Lung microvascular endothelial cell (primary cell): ENCODE measurements at places on chromosomes 5 and 9. TPM values are rescaled to one million over a fixed set of nuclear protein-coding genes. Genes with fewer than 3 reads are reported as not detected.

The OBP2B gene
- total RNA-seq, result not detected in 2 replicates

- no peak for DNase-seq
These were observed 319.5 kb downstream of the ARHGEF28 start for GRCh38 chr5:73945505-73945904.

DNA sequence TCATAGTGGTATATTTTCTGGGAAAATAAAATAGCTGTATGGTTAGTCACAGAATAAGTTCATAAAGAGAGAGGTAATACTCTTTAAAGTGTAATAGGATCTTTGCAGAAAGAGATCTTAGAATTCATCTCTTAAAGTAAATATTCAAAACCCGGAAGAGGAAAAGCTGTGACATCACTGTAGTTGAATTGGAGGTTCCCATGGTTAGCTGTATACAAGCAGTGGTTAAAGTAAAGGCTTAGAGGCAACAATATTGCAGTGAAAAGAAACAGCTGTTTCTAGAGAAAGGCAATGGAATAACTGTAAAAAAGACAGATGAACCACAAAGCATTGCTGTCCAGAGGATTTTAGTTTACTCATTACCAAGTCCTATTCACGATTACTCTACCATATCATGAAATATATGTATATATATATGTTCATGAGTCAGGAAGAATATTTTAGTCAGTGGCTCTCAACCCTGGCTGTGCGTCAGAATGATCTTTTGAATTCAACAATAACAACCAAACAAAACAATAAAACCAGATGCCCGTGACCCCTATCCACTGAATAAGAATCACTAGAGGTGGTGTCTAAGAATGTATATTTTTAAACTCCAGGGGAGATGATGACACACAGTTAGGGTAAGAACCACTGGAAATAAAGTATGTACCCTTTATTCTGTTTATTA lies 4.7 kb downstream of the ERCC6L2 start:
- peak; percentile 82 for DNase-seq

The PHF24 gene
- total RNA-seq, result not detected in 2 replicates

GRCh38 chr5:178632285-178632684 lies 5.4 kb upstream of the CLK4 start:
- no peak for DNase-seq

GRCh38 chr5:132056610-132057497 lies 3.6 kb upstream of the IL3 start:
- no peak for DNase-seq

The FAM81B gene
- total RNA-seq, result 0.22 TPM in 1 of 2 replicates, not detected in the other

GRCh38 chr5:761854-762710 lies 22.4 kb downstream of the ZDHHC11B start:
- no peak for DNase-seq

GRCh38 chr9:69674716-69675438 lies 2.7 kb upstream of the APBA1 start:
- DNase-seq, result no peak

- no peak for DNase-seq
These were observed 1.5 kb upstream of the HMGCS1 start for GRCh38 chr5:43314724-43315123.

- no peak for DNase-seq
These were observed 987 bp upstream of the FOXI1 start for GRCh38 chr5:170104710-170105109.

The FOXD4L4 gene
- total RNA-seq, result under 0.01 TPM in 2 replicates

The MTRR gene
- total RNA-seq, result 8.5 and 18.7 TPM in 2 replicates

DNA sequence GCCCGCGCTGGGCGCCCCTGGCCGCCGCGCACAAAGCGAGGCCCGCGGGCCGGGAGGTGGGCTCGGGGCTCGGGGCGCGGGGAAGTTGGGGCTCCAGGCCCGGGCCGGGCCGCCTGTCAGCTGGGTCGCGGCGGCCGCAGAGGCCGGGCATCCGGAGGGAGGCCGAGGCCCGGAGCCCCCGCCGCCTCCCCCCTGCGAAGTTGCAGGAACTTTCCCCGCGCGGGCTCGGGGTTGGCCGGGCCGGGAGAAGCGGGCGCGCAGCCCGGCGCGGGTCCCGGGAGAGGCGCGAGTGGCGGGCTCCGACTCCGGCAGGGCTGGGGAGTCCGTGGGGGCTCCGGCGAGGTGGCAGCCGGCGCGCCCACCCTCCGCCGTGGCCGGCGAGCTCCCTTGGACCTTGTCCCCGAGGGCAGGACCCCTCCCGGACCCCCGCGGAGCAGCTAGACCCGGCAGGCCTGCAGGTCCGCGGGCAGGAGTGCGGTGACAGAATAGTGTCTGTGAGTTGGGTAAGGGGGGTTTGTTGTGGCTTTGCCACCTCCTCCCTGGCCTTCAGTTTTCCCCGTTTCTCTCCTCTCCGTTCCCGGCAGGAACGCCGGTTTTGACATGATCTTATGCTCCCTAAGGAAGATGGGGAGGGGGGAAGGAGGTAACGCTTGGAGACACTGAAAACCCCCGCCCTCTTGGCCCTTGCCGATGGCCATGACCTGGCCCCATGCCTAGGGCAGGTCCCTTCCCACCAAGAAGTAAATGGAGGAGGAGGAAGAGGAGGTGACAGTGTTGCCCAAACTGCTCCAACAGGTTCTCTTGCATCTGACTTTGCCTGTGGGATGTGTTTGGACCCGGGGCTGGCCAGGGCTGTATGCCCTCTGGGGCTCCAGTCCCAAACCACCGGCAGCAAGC lies 942 bp downstream of the PHF2 start:
- peak; percentile 34 for DNase-seq

DNA sequence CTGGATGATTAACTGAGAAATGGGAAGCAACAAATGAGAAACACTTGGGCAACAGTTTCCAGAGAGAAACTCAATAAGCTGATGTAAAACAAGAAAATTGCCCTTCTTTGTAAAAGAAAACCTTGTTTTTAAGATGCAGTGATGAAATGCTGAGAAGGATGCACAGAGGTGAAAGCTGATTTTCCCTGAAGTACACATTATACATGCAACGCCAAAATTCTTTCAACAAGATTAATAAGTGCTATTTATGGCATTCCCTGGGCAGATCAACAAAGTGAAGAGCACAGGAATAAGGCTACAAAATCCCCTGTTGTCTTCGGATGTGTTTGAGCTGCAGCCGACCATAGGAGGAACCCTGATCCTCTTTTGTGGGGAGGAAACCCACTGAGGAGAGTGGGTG lies 208.0 kb upstream of the ANKH start:
- no peak for DNase-seq

DNA sequence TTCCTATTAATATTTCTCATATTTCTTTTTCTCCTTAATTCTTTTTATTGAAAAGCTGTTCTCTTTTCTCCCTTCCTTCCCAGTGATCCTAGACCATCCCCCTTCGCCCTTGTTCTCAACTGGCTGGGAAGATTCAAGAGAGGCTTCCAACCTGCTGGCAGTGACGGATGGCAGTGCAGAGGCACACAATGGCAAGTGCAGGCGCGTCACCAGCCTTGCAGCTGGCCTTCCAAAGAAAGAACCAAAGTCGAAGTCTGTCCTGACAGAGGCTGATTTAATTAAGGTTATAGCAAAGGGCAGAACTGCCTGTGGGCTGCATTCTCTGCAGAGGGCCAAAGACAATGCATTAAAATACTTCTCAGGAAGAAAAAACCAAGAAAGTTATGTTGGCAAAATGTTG lies 7.4 kb downstream of the CEMIP2 start:
- no peak for DNase-seq

DNA sequence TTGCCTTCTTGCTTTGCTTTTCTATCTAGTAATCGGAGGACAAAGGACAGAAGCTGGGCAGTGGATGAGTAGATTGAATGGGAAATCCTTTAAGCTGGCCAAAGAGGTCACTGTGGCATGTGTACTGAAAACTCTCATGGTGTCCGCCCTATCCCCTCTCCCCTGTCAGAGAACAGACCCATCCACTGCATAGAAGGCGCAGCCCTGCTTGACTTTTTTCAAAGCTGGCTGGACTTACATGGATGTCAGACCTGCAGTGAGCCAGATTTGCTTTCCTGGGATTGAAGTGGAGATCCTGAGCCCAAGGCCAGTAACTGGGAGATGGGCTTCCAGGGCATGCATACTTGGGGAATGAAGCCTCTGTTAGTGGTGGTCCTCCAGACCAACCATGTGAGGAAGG lies 329.5 kb downstream of the TRPM3 start:
- no peak for DNase-seq

The KIAA0825 gene
- total RNA-seq, result 0.44 and 0.99 TPM in 2 replicates

- no peak for DNase-seq
These were observed 115.7 kb downstream of the PPP2R2B start for GRCh38 chr5:146762830-146763229.

DNA sequence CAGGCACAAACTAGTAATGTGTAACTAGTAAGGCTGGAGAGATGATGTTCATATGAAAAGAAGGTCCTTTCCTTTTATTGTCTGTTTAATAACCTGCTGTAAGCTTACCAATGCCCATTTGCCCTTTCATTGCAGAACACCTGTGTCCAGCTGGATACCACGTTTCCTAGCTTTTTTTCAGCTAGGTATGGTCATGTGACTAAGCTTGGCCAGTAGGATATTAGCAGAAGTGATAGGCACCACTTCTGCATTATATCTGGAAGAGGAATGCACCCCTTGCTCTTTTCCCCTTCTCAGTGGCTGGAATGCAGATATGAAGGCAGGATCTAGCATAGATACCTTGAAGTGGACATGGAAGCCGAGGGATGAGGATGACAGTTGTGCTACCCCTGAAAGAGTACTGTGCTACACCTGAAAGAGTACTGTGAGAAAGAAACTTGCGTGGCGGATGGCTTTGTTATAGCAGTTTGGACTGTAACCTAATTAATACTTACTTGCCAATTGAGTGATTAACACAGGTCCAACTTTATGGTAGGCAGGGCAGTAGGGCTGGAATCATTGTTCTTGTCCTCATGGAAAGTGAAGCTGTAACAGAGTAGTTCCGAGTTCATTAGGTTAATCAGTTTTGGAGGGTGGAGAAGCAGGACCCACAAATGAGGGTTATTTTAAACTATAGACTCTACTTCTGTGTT lies 6.8 kb downstream of the SMIM32 start:
- DNase-seq, result no peak

The GFI1B gene
- not detected in 2 replicates for total RNA-seq

GRCh38 chr5:107485184-107485583 lies 185.6 kb downstream of the EFNA5 start:
- DNase-seq, result no peak

DNA sequence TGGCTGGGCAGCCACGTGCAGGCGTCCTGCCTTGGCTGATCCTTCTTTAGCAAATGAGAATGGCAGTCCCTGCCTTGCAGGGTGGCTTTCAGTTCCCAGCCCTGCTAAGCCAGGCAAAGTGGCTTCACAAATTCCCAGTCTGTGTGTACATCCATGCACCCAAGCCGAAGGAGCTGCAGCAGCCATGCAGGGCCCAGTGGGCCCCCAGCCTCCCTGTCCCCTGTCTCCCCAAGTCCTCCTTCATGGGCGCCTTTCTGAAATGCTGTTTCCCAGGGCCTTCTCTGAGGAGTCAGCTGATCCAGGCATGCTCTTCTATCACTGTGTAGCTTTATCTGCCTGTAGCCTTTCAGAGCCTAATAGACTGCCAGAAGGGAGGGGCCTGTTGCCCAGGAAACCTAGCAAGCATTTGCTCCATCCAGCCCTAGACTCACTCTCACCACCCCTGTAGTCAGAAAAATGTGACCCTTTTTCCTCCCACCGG lies 47.4 kb upstream of the SHC3 start:
- no peak for DNase-seq

The C8G gene
- 0.60 and 0.65 TPM in 2 replicates for total RNA-seq

The FYB1 gene
- not detected in 2 replicates for total RNA-seq

The DBH gene
- total RNA-seq, result not detected in 2 replicates

DNA sequence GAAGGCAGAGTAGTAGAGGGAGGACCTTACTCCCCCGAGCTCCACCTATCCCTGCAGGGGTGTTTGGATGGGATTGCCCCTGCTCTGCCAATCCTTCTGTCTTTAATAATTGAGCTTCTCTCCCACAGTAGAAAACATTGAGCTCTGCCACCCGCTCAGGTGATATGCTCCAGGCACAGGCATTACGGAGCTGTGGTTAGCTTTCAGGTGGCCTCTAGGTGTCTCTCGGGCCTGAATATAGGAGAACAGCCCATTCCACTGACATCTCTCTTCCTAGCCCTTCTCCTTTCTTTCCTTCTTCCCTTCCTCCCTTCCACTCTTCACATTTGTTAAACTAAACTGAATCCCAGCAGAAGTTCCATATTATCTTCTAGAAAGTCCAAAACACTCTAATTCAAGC lies 203.4 kb downstream of the SYK start:
- DNase-seq, result no peak

The AGXT2 gene
- total RNA-seq, result not detected in 2 replicates

The OR1J2 gene
- not detected in 2 replicates for total RNA-seq

DNA sequence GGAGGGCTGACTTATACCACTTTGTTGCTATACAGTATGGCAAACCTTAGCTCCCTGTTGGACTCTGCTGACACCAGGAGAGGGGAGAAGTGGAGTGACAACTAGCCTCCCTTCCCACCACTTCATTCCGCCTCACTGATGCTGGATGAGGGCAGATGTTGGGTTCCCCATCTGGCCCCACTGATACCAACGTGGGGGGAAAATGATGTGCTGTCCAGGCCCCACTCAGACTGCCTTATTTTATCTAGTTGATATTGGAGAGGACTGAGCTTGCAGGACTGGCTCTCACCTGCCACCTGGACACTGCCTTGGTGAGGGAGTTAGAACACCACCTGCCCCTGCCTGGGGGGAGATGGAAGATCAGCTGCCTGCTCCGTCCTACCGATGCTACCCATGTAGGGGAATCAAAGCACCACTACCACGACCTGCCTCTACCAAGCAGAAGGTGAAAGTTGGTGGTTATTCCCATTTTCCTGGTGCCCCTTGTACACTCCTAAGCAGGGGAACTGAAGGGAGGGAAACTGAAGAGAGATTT lies 292.1 kb downstream of the GADD45G start:
- no peak for DNase-seq

The NEURL1B gene
- total RNA-seq, result 0.40 and 0.65 TPM in 2 replicates

The GALNT12 gene
- total RNA-seq, result under 0.01 and 0.22 TPM in 2 replicates

The SARDH gene
- 0.20 and 0.22 TPM in 2 replicates for total RNA-seq

The DMAC1 gene
- total RNA-seq, result 9.2 and 10.9 TPM in 2 replicates

GRCh38 chr9:115369322-115369957 lies 251.5 kb upstream of the TNC start:
- DNase-seq, result no peak

DNA sequence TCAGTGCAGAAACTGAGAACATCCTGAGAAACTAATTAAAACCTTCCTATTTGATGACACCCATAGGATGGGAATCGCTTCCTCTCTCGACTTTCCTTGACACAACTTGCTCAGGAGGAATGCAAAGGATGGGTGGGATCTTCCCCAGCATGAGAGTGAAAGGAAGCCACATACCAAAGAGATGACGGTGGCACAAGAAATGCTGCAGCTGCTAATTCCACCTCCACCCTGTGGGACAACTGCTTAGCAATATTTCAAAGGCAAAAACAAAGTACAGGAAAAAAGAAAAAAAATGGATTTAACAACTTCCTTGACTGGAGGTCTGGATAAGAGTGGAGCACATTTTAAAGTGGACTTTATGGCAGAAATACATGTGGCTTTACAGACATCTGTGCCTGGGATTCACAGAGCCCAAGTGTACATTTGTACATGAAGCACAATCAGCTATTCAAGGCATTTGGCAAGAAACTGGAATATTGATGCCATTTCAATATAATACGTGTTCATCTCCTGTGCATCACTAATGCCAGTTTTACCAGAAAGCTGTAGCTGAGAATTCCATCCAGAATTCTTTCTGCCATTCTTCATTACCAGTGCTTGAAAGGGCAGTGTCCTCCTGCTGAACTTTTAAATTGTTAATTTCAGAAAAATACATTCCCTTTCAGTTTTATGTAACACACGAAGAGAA lies 359.2 kb upstream of the ACTBL2 start:
- DNase-seq, result peak; percentile 97
